ENCODE measurements at places on chromosomes 16 and 17.

GRCh38 chr17:73822371-73822770, 178.1 kb upstream of the SDK2 start:
- DNase-seq, result no peak

GRCh38 chr16:23801378-23801777, 34.4 kb upstream of the PRKCB start:
- peak; percentile 64 for DNase-seq

DNA sequence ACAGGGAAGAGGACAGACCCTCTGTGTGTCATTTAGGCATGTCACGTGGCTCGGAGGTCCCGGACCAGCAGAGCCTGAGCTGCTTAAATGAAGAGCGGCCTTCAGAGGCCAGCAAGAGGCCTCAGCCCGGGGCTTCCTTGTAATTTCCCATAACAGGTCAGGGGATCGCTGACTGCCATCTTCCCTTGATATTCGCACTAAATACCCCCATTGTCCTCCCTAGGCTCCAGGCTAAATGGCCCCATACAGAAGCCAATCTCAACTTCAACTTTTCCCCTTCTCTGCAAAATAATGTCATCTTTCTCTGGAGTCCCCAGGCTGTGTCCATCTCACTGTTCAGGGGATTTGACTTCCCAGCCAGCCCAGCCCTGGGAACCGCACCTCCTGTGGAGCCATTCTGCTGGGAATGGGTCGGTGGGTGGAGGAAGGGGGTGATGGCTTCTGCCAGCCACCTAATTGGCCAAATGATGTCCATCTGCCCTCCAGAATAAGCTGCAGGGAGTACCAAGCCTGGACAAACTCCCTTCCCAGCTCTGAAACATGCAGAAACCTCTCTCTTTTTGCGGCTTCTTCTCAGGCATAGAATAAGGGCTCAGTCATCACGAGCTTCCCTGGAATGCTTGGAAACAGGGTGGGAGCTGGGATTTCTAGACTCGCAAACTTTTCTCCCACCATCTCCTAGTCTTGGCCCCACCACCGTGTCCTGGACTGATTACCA, 129.9 kb downstream of the SDK2 start:
- DNase-seq, result no peak

DNA sequence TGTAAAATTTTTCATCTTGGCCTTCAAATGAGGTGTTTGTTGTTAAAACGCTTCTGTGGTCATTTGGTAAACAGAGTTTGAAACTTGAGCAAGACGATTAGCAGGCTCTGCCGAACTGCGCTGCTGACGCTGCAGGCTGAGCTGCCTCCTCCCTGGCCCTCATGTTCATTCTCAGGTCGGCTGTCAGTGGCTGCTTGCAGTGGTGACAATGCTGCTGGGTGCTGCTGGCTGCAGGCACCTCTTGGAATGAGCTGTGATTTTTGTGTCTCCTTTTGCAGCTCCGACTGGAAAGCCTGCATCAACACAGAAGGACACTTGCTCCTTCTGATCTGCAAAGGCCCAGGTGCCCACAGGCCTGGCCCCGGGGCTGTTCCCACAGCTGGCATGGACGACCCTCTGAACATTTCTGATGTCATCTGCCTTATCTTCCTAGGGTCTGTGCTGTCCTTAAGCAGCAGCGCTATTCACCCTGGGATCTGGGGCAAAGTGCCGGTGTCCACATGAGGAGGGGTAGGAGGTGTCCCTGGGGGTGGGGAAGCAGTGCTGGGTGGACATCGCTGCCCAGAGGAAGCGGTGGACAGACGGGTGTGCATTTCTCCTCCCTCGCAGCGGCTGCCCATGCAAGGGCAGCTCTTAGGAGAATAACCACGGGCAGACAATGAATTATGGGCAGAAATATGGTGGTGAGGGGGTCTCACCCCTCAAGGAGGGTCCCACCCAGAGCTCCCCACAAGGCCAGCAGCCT, 23.1 kb upstream of the OSGIN1 start:
- DNase-seq, result no peak

GRCh38 chr16:68776821-68777485, 39.9 kb downstream of the CDH1 start:
- DNase-seq, result no peak

DNA sequence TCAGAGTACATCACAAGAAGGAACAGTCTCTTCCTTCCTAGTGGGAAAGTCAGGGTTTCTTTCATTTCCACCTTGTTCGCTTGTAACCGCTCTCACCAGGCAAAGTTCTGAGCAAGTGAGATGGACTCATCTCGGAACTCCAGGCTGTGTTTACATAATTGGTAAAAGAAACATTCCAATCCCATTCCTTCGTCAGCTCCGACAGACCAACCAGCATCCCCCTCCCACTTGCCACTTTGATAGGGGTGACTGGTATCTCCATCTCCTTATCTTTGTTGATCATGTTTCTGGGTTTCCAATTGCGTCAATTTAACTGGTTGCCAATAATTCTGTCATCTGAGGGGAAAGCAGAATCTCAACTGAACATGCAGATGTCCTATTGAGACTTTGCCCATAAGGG, 36.8 kb upstream of the LYRM9 start:
- no peak for DNase-seq

DNA sequence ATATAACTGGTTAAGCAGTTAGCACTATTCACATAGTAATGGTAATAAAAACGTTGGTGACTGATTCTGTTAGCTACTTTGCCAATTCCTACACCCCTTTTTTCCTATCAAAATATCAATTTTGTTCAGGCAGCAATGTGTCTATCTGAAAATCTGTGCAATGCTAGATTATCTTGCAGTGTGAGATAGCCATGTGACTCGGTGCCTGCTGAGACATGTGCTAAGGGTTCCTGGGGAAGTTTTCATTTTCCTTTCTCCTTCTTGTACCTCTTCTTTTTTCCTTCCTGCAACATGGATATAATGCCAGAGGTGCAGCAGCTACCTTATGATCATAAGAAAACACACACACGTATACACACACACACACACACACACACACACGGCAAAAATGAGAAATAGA, 100.5 kb upstream of the SHISA6 start:
- DNase-seq, result no peak

- DNase-seq, result no peak
Measured at GRCh38 chr17:31112001-31112661, 17.4 kb downstream of the NF1 start.

DNA sequence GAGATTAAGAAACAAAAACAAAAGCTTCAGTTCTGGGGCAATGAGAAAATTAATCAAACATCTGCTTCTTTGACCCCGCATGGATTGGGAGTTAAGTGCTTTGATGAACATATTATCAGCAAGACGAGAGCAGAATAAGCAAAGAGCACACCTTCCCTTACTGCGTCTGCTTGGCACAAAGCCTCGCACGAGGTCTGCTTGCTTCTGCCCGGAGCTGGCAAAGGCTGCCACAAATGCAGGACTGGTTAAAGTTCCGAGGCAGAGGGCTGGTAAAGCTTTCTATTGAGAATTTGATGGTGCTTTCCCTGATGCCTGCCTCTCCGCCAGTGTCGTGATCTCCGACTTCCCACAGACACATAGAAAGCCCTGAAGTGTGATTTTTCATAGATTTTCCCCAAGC, 17.0 kb downstream of the VAT1L start:
- DNase-seq, result no peak

- no peak for DNase-seq
Measured at GRCh38 chr17:78374631-78375274, 3.7 kb upstream of the PGS1 start.

DNA sequence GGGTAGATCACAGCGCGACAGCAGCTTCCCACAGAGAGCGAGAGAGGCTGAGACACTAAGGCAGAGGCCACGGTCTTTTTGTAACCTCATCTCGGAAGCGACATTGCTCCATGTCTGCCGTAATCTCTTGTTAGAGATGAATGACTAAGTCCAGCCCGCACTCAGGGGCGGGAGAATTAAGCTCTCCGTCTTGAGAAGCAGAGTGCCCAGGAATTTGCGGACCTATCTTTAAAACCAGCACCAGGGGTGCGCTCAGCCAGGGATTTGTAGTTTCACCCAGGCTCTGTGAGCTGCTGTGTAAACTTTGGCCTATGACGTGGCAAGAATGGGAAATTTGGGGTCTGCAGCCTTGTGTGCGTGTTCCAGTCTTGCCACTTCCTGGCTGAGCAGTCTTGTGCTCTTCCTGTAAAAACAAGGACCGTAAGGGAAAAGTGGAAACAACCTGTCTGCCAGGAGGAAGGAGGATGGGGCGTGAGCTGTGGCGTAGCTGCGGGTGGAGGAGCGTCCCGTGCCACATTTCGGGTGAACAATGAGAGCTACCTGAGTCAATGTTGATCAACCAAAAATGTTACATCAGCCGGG, 16.0 kb upstream of the JPH3 start:
- no peak for DNase-seq

GRCh38 chr17:4565209-4566141, 5.1 kb upstream of the GGT6 start:
- DNase-seq, result peak; percentile 69

- no peak for DNase-seq
Measured at GRCh38 chr17:31256936-31257335, 40.1 kb downstream of the OMG start.

DNA sequence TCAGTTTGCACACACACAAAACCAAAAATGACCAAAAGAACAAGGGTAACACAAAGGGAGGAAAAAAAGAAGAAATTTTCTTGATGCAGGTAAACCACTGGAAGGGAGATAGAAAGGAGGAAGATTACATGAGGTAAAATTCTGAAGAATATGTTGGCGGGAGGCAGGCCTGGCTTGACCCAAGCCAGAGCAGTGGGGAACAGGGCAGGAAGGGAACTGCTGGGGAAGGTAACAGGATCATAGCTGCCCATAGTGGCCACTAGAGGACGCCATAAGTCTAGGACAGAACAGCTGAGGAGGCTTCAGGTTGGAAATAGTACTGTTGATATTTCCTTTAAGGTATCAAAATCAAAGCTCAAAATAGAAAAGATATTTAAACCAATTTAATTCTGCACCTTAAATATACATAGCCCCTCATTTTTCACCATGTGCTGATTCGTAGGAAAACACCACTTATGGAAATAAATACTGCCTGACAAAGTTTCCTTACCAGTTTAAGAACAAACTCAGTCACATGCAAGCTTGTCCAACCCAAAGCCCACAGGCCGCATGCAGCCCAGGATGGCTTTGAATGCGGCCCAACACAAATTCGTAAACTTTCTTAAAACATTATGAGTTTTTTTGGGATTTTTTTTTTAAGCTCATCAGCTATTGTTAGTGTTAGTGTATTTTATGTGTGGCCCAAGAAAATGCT, 15.5 kb downstream of the VPS35 start:
- peak; percentile 76 for DNase-seq

DNA sequence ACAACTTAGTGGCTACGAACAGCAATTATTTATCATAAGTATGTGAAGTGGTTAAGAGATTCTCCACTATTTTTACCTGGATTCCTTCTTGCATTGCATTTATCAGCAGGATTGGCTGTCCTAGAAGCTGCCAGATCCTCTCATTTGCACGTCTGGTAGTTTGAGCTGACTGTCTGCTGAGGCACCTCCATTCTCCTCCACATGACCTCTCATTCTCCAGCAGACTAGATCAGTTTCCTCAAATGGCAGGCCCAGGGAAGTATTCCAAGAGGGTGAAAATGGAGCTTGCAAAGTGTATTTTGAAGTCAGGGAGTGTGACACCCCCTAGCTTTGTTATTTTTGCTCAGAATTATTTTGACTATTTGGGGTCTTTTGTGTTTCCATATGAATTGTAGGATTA, 870.1 kb downstream of the CDH11 start:
- DNase-seq, result no peak

- no peak for DNase-seq
Measured at GRCh38 chr17:58564971-58565370, 50.5 kb upstream of the MTMR4 start.

DNA sequence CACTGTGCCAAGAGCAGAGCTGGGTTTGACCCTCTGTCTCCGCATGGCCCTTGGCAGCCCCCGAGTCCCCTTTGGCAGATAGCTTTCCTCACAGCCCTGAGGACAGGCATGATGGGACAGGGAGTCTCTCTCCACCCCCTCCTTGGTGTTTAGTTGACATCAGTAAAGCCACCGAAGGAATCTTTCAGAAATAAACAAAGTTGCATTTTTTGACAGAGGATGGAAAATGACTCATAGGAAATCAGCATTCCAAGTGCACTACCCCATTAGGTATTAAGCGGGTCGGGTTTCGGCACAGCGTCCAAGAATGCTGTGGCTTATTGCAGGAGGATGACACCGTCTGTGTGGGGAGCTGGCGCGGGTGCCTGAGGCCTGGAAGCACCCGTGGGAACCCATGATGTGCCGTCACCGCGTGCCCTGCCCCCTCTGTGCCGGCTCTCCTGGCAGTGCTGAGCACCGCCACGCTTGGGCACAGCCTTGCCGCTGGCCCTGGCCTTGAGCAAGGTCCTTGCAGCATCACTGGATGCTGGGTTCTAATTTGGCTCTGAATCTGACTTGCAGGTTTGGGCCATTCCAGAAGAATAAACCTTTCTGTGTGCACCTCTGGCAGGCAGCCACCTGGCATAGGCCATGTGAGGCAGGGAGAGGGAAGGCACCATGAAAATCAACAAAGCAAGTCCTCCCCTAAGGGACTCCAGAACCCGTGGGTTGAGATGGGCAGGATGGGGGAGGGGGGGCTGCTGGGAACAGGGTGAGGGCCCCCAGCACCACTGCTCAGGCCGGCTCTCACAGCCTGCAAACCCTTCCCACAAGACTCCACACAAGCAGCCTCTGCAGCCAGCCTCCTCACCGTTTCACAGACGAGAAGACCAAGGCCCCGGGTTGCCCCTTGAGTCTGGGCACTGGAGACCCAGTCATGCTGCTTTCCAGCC, 50.5 kb upstream of the ZNF469 start:
- DNase-seq, result peak; percentile 8

DNA sequence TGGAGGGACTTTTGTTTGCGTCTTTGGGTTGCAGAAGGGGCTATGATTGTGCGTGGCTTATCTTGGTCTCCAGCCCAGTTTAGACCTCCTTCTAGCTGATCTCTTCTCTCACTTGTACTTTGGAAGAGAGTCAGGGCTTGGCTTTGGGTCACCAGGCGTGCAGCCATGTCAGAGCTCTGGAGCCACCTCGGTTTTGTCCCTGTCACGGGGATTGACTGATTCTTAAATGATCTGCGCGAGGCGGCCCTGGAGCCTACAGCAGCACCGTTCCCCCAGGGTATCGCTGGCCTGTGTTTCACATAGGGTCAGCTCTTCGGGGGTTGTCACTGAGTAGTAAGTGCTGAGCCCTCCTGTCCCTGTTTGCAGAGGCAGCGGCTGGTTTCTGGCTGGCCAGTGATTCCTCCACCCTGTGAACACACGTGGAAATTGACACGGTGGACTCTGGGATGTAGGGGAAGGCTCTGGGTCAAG, 209.8 kb upstream of the CHMP6 start:
- DNase-seq, result no peak

- no peak for DNase-seq
Measured at GRCh38 chr16:58018803-58019202, 6.8 kb upstream of the MMP15 start.

- DNase-seq, result no peak
Measured at GRCh38 chr16:80806927-80807340, 2.5 kb upstream of the CDYL2 start.

Data from hematopoietic multipotent progenitor cell treated with erythropoietin and hydrocortisone succinate and interleukin-3 and kit ligand, for 15 days (in vitro differentiated cells).